Stimulated activated CD4-positive, alpha-beta T cell treated with anti-CD3 and anti-CD28 coated beads, Interleukin-4, amount 100 ng/mL, for 24 hours (primary cell): ENCODE measurements at places on chromosomes 6 and 20.

DNA sequence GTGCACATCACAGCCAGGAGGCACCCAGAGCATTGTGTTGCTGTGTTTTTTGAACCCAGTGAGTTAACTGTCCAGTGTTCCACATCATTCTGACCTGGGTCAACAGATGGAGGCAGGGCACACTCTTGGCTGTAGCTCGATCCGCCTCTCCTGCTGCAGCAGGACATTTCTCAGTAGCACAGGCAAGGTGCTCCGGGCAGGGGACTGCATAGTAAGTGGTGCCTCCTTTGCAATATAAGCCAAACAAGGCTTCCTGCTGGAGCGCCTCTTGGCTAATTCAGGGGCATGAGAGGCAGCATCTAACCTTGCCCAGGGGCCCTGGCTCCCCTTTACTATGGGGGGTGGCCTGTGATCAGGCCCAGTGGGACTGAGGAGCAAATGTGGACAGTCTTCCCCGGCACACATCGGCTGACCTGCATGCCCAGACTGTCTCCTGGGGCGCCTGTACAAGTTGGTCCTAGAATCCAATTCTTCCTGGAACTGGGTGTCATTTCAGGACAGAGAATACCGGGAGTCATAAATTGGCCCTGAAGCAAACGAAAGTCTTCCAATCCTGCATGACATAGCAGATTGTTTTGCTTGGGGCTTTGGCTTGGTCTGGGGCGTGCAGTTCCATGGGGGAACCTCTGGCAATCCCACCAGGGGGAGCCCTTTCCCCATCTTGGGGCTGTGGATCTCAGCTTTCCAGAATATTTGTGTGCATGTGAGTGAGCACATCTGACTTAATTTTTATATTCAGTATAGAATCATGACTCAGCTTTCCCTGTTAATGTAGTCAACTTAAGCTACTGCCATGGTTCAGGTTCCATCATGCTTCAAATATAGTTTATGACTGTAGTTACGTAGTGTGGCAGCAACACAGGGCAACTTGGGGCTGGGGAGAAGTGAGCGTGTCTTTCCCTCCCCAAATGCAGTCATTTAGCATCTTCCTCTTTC is 56.0 kb upstream of the DDR1 start:
- DNase-seq = peak; percentile 90

GRCh38 chr20:57391439-57392301 is 474 bp downstream of the RBM38 start:
- no peak for DNase-seq

DNA sequence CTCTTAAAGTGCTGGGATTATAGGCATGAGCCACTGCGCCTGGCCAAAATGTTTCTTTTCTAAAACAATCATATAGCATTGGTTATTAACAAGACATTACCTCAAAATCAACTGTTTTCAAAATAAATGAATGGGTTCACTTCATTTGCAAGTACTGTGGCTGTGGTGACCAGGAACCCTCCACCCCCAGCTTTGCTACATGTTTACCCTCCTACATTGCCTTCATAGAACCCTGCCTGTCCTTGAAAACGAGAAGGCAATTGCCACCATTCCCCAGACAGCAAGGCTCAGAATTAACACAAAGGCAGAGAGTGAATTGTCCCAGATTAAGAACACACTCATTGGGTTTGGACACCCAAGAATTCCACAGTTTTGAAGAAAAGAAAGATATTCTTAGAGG is 116.6 kb upstream of the LGSN start:
- DNase-seq = no peak

GRCh38 chr20:37055276-37055675 is 40.5 kb downstream of the RBL1 start:
- no peak for DNase-seq

GRCh38 chr20:33696448-33696847 is 10.3 kb upstream of the E2F1 start:
- no peak for DNase-seq

GRCh38 chr20:21521596-21522480 is 8.0 kb upstream of the NKX2-2 start:
- DNase-seq = no peak

GRCh38 chr20:32006841-32007786 is 3.1 kb upstream of the CCM2L start:
- DNase-seq = no peak

DNA sequence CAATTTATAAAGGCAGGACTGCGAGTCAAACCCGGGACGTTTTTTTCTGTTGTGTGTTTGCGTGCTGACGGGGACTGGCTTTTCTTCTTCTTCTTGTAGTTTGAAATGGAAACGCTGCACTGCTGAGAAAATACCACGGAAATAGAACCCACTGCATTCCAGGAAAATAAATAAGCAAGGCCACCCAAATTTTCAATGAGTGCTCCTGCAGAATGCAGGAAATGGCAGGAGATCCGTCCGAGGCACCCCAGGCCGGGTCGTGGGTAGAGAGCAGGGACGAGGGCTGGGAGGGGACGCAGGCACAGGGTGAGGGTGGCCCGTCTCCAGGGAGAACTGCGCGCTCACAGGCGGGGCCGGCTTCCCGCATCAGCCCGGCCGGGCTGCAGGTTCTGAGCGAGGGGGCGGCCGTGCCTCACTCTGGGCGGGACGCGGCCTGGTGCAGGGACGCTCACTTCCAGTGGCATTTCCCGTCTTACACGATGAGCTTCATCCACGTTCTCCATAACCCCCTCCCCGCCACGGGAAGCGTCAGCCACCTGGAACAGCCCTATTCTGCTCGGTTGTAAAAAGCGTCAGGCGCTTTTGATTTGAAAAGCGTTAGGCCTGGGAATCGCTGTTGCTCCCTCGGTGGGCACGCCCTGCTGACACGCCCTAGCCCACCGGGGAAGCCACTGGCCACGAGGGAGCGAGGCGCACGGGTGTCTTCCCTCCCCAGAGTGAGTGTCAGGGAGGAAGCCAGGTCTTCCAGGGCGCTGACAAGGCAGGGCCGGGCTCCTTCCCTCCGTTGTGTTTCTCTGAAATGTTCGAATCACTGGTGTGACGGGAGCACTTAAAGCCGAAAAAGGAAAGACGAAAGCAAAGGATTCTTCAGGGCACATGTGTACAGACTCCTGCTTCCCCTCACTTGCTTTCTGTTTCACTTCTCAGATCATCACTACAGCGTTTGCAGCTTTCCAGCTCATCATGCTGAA is 17.9 kb upstream of the EXOC2 start:
- peak; percentile 61 for DNase-seq

DNA sequence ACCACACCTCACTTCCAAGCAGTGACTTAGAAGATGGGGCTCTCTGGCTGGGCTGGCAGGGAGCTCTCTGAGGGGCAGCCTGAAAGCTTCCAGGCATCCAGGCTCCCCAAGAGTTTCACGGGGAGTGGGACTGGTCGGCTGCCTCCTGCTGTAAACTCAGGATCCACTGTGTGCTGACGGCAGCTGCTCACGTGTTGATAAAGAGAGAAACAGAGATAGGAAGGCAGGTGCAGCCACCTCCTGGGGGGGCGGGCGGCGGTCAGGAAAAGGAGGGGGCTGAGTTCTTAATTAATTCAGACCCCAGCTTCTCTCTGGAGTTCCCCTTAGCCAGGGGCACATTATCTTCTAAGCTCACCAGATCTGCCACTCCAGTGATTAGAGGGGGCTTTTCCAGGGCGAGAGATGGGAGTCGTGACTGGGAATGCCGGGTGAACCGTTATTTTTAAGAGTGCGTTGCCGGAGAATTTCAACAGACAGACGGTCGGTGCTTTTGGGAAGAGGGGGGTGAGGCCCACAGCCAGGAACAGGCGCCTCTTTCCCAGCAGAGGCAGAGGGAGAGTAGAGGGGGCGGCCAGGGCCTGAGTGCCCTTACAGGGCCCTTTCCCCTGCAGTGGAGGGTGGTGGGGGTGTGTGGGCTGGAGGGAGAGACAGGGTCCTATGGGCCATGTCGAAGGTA is 70.9 kb downstream of the CD40 start:
- no peak for DNase-seq

DNA sequence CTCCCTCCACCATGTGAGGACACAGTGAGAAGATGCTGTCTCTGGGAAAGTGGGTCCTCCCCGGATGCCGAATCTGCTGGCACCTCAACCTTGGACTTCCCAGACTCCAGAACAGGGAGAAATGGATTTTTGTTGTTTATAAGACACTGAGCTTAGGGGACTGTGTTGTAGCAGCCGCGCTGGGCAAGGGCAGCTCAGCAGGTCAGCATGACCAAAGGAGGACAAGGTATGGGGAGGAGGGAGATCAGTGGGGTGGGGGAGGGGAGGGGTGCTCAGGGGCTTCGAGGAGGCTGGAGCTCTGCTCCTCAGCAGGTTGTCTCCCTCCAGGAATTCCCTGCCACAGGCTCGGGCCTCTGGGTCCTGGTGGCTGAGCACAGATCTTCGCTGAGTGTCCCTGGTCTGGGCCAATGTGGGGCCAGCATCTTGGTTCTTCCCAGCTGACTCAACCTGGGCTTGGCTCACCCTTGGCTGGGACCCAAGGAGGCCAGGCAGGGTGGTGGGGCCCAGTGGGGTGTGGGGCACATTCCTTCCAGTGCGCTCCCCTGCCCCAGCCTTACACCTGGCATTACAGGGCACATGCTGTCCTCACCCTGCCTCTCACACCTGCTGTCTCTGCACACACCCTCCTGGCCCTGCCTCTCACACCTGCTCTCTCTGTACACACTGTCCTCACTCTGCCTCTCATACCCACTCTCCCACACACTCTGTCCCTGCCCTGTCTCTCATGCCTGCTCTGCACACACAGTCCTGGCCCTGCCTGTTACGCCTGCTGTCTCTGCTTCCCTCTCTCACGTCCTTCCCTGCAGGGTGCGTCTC is 107.3 kb downstream of the SYCP2 start:
- no peak for DNase-seq

DNA sequence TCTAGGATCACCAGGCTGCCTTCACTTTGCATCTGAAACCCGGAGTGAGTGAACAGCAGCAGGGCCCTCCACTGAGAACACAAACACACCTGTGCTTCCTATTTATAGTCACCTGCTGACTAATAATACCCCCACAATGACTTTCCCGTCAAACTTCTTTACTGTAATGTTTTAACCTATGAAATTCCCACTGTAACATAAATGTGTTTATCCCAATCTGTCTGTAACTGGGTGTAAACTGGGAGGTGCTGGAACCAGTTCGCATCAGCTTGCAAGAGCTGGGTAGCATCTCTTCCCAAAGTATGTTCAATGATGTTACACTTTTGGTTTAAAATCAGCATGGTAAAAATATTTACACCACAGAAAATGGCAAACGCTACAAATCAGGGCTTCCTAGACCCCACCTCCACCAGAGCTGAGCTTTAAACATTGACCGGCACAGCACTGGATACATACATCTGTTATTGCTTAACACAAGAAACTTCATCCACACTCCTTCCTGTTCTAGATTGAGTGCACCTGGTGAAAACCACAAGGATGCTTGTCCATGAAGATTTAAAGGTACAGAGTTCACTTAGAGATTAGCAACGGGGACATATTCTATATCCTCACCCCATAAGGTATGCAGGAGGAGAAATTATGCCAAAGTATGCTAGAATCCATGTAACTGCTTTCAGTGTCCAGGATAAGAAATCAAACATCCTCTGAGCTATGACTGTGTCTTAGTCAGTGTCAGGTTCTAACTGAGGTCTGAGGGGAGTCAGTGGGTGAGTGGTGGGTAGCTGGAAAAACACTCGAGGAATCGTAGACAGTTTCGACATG is 79.0 kb downstream of the ALDH8A1 start:
- no peak for DNase-seq
